ENCODE measurements at places on chromosomes 5 and 9.
A peak's percentile ranks its signal among the peaks of the same experiment; 100 is the strongest.

GRCh38 chr5:29894668-29895067 lies 1298.8 kb upstream of the CDH6 start:
- DNase-seq, result no peak

GRCh38 chr5:66151030-66151429 lies 6.9 kb downstream of the SREK1 start:
- no peak for DNase-seq

DNA sequence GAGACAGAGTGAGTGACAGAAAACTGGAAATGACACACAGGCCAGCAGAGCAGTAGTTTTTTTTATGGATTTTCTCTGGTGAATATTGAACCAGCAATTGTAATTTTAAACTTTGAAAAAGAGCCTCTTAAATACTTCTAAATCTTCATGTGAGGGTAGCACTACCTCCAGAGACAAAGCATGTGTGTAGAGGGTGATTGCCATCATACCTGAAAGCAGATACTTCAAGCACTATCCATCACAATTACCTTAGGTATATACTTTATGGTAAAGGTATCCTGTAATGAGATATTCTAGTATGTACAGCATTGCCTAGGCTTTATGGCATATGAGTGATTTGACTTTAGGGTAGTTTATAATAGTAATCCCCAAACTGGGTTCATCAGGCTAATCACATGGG lies 3.4 kb upstream of the EBF1 start:
- DNase-seq, result no peak

DNA sequence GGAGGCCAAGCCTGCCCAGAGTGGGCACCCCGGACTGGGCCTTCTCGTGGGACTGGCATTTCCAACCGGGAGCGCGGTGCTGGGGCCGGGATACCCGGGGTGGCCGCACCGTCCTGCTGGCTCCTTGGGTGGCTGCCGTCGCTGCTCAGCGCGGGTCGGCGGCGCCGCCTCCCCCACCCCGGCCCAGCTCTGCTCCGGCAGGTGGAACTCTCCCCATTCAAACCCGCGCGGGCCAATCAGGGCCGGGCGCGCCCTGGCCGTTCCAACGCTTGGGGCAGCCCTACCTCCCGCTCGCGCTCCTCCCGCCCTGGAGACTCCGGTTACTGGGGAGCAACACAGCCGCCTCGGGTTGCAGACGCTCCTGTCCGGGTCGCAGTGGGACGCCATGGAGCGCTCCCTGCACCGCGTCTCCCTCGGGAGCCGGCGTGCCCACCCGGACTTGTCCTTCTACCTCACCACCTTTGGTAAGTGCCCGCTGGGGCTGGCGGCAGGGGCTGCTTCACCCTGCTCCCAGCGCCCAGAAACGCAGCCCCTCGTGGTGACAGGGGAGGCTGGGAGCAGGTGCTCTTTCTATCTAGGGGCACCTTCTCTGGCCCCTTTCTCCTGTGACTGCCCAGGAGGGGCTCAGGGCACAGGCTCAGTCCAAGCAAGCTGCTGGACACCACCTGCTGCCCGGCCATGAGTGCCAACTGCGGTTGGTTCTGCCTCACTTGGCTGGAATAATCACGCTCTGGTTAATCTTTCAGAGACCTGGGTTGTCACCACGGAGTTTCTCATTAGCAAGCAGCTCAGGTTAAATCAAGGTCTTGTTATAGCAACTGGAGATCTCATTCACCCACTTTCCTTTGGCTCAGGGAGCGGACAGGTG lies at the start of gene RGS3:
RGS3 (plus strand) TSS at position 310 of the 868 bp plus-strand sequence; CDS start at position 386, 76 bp downstream.
- no peak for DNase-seq

DNA sequence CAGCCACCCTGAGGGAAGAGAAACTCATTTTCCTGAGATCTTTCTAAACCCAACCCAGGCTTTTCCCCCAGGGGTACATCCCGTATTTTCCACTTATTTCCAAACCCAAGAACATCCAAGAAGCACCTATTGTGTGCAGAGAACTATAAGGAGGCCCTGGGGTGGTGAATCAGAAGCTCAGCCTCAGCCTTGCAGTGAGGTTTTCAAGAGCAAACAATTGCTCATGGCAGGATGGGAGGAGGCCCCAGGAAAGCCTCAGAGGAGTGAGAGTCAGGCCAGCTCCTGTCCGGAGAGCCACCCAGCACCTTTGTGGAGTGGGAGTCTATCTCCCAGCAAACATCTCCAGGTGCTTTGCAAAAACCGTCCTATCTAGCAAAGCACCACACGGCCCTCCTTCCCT lies 19.2 kb downstream of the NIPAL4 start:
- no peak for DNase-seq

DNA sequence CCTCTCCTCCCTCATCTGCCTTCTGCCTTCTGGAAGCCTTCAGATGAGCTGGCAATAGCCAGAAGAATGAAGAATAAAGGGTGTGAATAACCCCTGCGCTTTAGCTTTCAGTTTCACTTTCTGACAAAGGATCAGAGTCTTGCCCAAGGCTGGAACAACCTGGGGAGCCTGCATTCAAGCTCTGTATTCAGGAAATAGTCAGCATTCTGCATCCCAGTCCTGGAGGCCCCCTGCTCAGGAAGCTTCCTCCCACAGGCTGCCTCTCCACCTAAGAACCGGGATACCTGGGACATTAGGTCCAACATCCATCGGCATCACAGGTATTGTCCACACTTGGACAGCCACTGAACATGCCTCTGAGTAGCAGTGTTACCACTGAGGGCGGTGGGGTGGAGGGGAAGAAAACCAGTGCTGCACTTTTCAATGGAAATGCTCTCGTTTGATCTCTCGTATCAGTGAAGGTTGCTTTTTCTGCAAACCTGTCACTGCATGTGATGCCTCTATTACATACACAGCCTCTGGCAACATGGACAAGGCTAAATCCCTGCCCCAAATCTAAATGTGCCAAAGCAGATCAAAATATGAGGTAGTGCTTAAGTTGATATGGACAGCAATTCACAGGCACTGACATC lies 39.8 kb upstream of the ACO1 start:
- DNase-seq, result no peak

GRCh38 chr5:135428586-135428985 lies 18.6 kb downstream of the DCANP1 start:
- DNase-seq, result no peak

DNA sequence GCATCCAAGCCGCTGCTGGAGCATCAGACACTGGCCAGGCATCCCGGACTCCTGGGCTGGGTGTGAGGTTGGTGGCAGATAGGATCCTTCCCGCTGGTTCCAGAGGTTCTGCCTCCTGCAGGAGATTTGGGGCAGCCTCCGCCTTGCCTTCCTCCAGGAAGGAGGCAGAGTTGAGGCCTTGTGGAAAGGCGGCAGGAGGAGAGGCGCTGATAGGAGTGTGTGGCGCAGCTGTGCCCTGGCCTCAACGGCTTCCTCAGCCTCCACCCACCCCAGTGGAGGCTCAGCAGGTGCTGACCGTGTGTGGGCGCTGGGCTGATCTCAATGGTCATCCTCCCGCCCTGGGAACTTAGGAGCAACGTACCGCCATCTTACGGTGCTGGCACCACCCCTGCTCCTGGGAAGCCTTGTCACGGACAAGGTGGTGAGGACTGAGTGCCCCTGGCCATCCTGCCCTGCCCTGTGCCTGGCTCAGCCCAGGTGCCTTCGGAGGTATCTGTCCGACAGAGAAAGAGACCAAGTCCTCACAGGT lies 10.2 kb downstream of the NCS1 start:
- peak; percentile 24 for DNase-seq

GRCh38 chr5:108827131-108827530 lies 79.4 kb downstream of the FER start:
- peak; percentile 51 for DNase-seq

DNA sequence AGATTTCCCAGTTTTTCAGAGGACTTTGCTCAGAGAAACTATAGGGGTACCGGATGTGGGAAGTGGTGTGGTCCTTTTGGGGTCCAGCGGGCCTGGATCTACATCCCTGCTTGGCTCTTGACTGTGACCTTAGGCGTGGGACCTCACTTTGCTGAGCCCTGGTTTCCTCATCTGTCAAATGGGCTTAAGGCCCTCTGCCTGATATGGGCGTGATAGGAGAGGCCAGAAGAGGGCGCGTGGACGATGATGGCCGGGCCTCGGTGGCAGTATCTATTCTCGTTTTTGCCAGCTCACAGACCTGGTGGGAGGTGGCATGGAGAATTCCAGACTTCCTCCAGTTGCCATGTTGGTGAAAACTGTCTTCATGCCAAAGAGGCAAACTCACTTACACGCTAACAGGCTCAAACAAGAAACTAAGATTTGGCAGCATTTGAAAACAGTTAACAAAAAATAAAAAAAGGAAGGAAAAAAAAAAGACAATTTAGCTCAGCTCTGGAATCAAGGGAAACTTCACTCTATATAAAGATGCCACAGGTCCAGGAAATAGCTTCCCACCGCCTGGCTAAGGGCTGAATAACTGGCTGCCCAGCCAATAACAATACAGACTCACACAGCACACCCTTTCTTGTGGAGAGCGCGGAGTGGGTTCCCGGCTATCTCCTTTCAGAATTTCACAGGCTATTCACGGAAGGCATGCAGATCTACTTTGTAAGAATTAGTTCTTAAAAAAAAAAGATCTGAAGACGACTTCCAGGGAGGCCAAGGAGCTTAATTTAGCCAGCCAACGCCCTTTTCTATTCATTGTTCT lies 1.7 kb downstream of the SH3PXD2B start:
- DNase-seq, result no peak

DNA sequence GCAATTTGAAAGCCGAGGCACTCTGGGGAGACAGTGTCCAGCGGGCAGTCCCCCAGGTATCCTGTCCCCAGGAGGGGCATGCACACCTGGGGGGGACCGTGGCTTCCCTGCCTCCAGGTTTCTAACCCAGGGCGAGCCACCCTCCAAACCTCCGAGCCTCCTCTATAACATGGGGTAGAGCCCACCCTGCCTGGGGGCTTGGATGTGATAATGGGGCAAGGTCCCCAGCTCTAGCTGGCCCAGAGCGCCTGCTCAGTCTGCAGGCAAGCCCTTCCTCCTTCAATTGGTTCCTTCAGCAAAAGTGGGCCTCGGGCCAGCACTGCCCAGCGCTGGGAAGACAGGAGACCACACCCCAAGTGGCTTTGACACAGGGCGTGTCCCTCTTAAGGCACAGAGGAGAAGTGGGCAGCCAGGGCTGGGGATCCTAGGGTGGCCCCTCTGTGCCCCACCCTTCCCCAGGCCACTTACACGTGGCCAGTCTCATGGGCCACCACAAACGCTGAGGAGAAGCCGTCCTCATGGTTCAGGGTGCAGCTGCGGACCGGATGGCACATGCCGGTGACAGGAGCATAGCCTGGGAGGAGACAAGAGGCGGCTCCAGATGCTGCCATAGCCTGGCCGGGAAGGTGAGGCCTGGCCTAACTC lies 94.3 kb downstream of the ZNF354C start:
- DNase-seq, result no peak

DNA sequence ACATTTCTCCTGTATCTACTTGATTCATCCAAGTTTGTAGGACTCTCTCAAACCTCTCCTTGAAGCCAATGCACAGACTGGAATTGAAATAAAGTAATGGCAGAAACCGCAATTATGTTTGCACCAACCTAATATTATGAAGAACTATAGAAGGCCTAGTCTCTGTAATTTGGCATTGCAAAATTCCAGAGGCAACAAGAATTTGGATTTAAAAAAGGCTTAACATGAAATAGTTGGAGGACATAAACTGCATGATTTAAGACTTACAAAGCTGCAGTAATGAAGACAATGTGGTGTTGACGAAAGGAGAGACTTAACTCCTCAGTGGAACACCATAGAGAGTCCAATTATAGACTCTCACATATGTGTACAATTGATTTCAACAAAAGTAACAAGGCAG lies 117.8 kb upstream of the MINAR2 start:
- no peak for DNase-seq

DNA sequence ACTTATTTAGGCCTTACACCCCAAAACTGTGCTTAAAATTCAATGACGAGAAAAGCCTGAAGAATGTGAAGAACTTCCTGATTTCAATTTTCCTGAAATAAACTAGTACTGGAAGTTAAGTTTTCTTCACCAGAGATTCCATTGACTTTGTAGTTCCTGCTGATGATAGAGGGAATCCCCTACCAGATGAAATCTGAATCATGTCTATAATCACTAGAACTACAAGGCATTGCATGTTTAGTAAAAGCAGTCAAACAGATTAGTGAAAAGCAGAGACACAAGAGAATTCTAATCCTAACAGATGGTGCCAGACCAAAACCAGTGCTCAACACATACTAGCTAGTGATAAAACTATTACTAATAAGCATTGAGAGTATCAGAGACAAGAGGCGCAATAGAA lies 130.0 kb downstream of the PDE4D start:
- DNase-seq, result no peak

GRCh38 chr5:76612942-76613341 lies 10.3 kb downstream of the F2RL2 start:
- no peak for DNase-seq

- peak; percentile 33 for DNase-seq
Observed at GRCh38 chr9:32906213-32906612, 95.2 kb downstream of the APTX start.

GRCh38 chr9:292915-293314 lies 78.2 kb downstream of the DOCK8 start:
- no peak for DNase-seq

- DNase-seq, result no peak
Observed at GRCh38 chr5:14410068-14410393, 171.6 kb upstream of the OTULINL start.

GRCh38 chr5:103624035-103624480 lies 61.5 kb upstream of the NUDT12 start:
- DNase-seq, result no peak

DNA sequence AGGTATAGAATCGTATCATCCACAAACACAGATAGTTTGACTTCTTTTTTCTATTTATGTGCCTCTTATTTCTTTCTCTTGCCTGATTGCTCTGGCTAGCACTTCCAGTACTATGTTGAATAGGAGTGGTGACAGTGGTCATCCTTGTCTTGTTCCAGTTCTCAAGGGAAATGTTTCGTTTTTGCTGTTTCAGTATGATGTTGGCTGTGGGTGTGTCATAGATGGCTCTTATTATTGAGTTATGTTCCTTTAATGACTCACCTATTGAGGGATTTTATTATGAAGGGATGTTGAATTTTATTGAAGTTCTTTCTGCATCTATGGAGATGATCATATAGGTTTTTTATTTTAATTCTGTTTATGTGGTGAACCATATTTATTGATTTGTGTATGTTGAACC lies 70.3 kb downstream of the ENC1 start:
- DNase-seq, result no peak

- no peak for DNase-seq
Observed at GRCh38 chr5:102762095-102762534, 7.0 kb downstream of the PAM start.

- DNase-seq, result no peak
Observed at GRCh38 chr9:126429190-126429589, 102.6 kb downstream of the MVB12B start.

DNA sequence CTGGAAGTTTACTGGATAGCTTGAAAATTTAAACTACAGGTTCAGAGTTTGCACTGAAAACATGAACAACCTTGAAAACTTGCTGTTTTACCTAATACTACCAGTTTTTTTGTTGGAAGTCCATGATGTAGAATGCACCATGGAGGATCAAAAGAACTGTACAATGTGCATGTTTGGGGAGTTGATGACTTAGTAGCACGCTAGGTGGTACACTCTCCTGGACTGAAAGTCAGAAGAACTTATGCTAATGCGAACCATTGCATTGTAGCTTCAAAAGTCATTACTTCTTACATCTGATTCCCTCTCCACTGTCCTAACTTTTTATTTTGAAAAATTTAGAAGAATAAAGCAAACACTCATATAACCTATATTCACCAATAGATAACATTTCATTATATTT lies 211.0 kb downstream of the OSTF1 start:
- DNase-seq, result no peak

Measured in hematopoietic multipotent progenitor cell treated with erythropoietin and hydrocortisone succinate and interleukin-3 and kit ligand, for 6 days (in vitro differentiated cells).